ENCODE measurements at places on chromosomes 3 and 15. TPM values are rescaled to one million over a fixed set of nuclear protein-coding genes. Genes with fewer than 3 reads are reported as not detected.

The AVEN gene
- 7.5 TPM for total RNA-seq

The CACNA2D3 gene
- 1.1 TPM for total RNA-seq

The PPP1R14D gene
- not detected for total RNA-seq

The ALDH1A2 gene
- total RNA-seq, result 15.3 TPM

GRCh38 chr15:62094388-62094787 lies 27.6 kb downstream of the C2CD4A start:
- DNase-seq, result no peak

DNA sequence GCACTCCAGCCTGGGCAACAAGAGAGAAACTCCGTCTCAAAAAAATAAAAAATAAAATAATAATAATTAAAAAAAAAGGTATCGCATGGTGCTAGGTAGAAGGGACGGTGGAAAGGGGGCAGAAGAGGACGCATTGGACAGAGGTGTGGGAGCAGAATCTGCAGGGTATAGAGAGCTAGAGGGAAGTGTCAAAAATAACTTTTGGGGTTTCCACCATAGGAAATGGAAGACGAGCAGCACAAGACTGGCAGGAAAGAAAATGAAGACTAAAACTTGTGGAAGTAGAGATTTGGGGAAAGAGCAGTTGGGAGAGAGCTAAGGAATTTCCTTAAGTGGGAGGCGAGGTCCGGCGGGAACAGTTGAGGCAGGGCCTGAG lies 585 bp upstream of the MKRN2 start:
- no peak for DNase-seq

GRCh38 chr3:82461049-82461889 lies 699.8 kb upstream of the GBE1 start:
- no peak for DNase-seq

- DNase-seq, result no peak
Measured at GRCh38 chr3:116166121-116166520, 279.2 kb downstream of the LSAMP start.

- no peak for DNase-seq
Measured at GRCh38 chr3:194989241-194989640, 281.7 kb downstream of the XXYLT1 start.

DNA sequence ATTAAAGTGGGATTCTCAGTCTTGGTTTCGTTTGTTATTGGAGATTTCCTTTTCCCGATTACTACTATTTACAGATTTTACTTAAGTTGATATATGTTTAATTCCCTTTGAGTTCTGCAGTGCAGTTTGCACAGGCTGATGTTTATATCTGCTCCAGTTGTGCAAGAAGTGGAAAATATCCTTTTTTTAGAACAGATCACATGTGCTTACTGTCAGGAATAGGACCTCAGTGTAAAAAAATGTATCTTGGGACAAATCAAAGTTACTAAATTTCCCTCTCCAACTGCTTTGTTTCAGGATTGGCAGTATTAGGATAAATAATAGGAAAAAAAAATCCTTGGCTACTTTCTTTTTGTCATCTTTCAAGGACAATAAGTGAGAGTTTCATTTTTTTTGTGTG lies 6.9 kb downstream of the MITF start:
- no peak for DNase-seq

DNA sequence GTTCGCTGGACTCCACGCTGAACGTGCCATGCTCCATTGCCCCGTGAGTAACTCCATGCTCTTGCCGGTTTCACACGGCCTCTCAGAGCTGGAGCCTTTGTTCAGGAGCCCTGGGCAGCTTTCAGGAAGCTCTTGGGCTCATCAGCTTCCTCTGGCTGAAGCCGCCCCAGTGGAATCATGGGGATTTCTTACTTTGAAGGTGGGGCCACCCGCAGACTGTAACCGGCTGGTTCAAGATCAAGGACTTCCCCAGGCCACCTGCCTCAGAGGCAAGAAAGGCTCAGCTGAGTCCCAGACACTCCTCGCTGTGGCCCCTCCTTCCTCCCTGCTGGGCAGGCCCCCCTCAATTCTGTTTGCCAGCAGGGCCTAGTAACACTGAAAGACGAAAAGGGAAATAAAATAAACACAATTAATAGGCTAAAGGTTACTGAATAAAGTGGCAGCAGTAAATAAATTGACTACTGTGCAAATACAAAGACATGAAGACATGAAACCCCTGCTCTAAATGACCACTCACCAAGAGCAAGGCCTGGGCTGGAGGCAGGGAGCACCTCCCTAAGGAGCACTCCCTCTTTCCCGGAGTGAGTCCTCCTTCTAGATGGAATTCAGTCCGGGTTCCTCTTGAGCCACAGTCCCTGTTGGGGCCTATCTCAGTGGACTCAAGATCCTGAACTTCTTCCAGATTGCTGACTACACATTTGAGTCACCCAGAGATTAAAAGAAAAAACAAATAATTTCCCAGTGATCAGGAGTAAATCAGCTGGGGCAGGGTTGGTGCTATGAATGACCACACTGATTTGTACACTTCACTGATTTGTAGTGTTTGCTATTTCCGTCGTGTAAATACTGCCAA lies 51.0 kb downstream of the ZDHHC19 start:
- DNase-seq, result peak; percentile 72

DNA sequence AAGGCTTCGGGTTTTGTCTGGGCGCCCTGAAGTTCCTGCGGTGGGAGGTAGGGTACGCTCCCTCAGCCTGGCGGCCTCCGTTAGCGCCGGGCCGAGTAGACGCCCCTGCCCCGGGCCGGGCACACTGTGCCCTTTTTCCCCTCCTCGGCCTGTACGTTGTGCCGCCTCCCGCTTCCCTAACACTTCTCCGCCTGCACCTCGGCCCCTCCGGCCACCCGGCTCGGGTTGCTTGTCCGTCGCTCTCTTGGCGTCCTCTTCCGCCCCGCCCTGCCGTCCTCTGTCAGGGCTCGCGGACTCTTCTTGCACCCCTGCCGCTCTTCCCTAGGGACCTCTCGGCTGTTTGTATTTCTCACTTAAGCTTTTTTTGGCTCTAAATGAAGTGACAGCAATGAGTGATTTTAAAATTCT lies 384 bp downstream of the KNL1 start:
- DNase-seq, result no peak

- DNase-seq, result peak; percentile 72
Measured at GRCh38 chr15:99409097-99409473, 156.7 kb upstream of the MEF2A start.

DNA sequence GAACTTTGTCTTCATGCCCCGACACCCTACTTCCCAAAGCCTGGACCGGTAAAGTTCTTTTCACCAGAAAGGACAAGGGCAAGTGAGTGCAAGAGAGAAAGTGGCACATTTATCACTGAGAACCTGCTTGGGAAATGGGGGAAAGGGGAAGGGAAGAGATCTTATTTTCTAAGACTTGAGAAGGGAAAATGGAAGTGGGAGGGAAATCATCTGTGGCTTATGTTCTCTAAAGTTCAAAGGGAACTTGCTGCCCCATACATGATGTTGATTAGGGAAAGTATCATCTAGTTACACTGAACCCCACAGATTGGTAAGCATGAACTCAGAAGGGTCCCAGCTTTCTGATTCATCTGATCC lies 199.5 kb upstream of the LPP start:
- DNase-seq, result no peak

DNA sequence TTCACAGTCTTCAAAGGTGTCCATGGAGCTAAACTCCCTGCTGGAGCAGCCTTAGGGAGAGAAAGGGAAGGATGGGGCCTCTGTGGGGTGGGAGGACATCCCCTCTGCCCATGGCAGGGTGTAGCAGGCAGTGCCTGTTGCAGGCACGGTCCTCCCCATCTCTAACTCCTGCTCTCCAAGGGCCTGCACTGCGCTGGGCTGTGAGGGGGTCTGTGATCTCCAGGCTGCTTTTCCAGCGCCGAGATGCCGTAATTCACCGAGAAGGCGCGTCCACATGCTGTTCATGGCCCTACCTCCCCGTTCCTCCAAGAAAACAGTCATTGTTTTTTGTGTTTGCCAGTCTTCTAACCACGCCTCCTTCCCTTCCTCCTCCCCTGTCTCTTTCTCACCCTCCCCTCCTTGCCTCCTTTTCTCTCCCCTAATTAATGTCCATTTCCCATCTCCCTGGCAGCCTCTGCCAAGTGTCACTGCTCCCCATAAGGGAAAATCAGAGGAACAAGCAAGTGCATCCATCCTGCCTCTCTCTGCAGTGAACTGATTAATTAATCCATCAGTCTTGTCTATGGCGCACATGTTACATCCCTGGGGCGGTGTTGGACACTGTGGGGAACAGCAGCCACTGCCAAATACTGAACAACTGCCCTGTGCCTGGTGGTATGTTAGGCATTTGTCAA lies 17.7 kb upstream of the LAMP3 start:
- DNase-seq, result peak; percentile 11

GRCh38 chr15:29689287-29689986 lies 132.8 kb downstream of the TJP1 start:
- no peak for DNase-seq

DNA sequence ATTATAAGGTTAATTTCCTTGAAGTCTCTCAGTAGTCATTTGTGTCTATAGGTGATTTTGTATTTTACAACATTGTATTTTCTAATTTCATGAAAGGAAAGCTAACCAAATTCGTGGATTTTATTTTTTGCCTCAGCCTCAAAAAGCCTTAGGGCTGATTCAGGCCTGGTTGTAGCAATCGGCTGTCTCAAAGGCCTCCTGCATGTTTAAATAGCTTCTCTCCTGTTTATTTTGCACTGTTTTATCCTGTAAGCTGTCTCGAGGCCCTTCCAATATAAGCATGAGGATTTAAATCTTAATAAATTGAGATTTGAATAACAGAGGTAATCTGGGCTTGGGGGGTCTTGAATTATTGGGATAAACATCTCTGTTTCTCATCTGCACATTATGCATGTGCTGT lies 51.7 kb upstream of the ICE2 start:
- no peak for DNase-seq

- peak; percentile 93 for DNase-seq
Measured at GRCh38 chr3:116770815-116771450, 61.4 kb downstream of the TUSC7 start.

DNA sequence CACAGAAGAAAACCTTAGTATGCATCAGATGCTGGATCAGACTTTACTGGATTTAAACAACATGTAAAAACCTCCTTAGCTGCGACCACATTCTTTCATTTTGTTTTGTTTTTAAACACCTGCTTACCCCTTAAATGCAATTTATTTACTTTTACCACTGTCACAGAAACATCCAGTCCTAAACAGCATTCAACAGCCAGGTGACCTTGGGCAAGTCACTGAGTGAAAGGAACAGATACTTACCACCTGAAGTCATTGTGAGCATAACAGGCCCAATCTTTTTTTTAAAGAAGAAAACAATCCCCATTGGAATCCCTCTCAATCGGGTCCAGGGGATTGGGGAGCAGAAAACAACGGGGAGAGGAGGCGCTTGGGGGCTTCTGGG lies 390 bp downstream of the STARD5 start:
- DNase-seq, result no peak
